ENCODE measurements at places on chromosomes 5 and 9. TPM values are rescaled to one million over a fixed set of nuclear protein-coding genes. Genes with fewer than 3 reads are reported as not detected.
A peak's percentile ranks its signal among the peaks of the same experiment; 100 is the strongest.

TAF11L10 gene
- total RNA-seq = not detected

DNA sequence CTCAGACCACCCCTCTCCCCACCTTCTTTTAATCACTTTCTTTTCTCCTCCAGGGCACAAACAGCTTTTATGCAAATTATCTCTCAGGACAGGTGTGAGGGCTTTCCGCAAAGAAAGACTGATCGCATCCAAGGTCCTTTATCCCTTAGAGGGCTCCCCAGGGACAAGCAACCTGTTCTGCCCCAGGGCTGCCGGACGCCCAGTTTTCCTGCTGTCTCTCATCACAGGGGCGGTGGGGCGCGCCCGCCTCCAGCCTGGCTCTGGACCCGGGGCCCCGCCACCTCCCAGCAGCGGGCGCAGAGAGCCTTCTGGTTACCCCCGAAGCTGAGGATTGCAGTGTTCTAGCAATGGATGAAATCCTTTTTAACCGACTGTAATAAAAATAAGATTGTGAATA, 266.1 kb downstream of the CWC27 start:
- DNase-seq = no peak

GRCh38 chr9:76377791-76378190, 16.4 kb downstream of the RFK start:
- no peak for DNase-seq

- DNase-seq = no peak
Observed at GRCh38 chr9:79788662-79789061, 216.9 kb downstream of the TLE4 start.

DNA sequence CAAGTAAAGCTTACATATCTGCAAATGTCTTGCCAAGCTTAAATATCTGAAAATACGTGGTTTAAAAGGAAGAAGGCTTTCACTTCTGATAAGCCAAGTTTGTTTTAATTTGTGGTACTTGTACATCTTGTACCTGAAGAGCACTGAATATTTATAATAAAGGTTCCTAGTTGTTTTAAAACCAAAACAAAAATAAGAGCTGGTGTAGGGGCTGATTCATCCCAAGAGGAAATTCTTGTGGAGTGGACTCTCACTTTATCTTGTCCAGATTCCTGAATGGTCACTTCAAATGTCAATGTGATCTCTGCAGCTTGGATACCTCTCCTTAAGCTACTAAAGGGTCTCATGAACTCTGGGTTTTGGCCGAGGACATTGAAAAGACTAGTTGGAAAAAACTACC, 29.5 kb downstream of the MAMDC2 start:
- peak; percentile 24 for DNase-seq

DNA sequence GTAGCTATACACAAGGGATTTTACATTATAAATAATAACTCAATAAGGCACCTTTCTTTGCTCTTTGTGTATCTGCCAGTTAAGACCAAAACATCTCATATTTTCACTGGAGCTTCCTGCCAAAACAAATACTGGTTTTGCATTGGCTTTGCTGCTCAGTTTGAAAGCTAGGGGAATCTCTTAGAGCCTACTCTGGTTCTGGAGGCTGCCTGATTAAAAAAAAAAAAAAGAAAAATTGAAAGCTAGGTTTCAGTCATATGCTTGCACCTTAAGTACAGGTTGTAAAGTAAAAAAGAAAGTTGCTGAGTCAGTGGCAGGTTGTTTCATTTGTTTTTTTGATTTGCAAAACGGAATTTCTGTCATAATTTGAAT, 2.3 kb downstream of the DENND4C start:
- DNase-seq = peak; percentile 40

SUSD1 gene
- 59.6 TPM for total RNA-seq

FOXD4L6 gene
- total RNA-seq = under 0.01 TPM

SPARC gene
- 756 TPM for total RNA-seq

DNA sequence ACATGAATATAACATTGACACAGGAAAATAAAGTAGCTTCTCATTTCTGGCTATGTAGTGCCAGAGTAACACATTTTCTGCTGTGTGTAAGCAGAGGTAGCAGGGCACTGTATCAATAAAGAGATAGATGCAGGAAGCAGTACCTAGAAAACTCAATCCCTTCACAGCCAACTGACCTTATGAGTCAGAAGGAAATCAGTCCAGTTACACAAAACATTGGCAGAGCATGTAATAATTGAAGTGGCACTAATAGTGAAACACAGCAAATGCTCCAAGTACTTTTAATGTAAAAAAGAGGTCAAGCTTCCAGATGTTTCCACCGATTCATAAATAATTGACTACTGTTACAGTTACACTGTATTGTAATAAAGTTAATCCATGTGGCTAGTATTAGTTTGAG, 706.6 kb downstream of the EFNA5 start:
- peak; percentile 43 for DNase-seq

DNA sequence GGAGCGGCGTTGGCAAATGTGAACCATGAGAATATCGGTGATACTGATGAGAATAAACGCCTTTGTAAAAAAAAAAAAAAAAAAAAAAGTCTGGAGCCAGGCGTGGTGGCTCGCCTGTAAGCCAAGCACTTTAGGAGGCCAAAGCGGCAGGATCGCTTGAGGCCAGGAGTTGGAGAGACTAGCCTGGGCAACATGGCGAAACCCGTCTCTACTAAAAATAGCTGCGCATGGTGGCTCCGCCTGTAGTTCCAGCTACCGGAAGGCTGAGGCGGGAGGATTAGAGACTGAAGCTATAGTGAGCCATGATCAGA, 425 bp upstream of the NFX1 start:
- no peak for DNase-seq

- peak; percentile 79 for DNase-seq
Observed at GRCh38 chr5:116576053-116576713, 1.6 kb upstream of the SEMA6A start.

DNA sequence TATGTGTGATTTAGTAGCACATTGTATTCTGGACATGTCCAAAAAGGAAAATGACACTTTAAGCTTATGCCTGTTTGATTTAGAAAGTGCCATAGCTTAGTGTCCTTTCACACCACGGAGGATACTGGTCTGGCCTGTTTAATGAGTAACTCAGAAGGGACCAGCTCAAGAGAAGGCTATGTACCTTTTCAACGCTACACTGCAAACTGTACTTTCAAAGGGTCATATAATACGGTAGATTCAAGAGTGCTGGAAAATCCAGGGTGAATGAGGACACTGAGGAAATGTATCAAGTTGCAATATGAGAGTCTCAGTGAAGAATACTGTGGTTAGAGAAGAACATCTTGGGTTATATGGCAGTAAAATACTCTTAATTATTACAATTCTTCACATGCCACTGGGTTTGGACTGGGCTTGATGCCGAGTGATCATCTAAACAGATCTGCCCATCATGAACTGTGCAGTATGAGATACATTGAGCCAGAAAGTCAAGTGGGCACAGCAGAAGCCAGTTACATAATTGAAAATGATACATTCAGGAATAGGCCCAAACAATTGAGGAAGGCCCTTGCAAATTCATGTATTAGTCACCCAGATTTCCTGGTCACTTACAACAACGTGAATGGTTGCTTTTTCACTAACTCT, 1211.5 kb upstream of the CDH9 start:
- DNase-seq = no peak

- DNase-seq = no peak
Observed at GRCh38 chr5:103910786-103911185, 348.2 kb upstream of the NUDT12 start.

GRCh38 chr5:164352695-164353094, 847.3 kb downstream of the MAT2B start:
- DNase-seq = no peak

DNA sequence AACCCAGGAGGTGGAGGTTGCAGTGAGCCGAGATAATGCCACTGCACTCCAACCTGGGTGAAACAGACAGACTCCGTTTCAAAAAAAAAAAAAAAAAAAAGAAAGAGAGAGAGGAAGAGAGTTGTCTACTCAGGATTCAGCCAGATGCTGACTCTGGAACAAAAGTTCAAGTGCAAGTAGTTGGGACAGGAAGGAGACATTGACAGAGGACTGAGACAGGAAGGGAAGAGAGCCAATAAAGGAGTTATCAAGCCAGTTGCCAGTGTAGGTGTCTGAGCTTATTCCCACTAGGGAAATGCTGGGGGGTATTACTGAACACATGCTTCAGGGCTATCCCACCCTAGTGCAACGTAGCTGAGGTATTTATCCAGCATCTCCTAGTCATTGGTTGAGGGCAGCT, 147.7 kb upstream of the SLC1A3 start:
- no peak for DNase-seq

DNA sequence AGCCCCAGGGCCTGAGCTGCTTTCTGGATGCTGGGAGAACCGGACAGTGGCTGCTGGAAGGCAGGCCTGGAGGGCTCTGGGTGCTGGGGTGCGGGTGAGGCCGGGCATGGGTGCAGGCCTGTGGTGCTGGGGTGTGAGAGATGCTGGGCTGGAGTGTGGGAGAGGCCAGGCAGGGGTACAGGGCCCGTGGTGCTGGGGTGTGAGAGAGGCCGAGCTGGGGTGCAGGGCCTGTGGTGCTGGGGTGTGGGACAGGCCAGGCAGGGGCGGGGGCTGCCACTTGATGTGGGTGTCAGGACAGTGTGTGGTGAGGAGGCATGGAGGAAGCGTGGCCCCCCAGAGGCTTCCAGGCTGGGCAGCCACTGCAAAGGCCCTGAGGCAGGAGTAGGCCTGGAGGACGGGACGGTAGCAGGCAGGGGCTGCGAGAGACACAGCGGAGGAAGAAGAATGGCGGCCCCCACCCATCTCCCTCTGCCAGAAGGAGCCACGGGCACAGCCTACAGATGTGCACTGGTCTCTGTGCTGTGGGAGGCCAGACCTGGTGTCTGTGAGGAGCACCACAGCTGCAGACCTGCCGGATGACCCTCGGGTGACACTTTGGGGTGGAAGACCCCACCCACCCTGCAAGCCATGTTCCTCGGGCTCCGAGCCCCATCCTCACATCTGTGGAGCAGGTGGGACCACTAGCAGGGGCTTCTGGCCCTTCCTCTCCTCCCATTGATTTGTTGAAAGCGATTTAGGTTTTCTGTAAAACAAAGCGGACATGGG, 9.3 kb downstream of the NKD2 start:
- DNase-seq = no peak

All from dermis blood vessel endothelial cell (primary cell).